ENCODE measurements at places on chromosomes 6 and 20. TPM values are rescaled to one million over a fixed set of nuclear protein-coding genes. Genes with fewer than 3 reads are reported as not detected.

- H3K4me3 ChIP-seq: no peak overlapping the region
- H3K27ac ChIP-seq: no peak overlapping the region
- no peaks in the 10 kb centered on the region for H3K36me3 ChIP-seq
- H3K4me1 ChIP-seq: peaks cover 25% of the 10 kb centered on the region
- DNase-seq: no peak
- H3K27me3 ChIP-seq: no peaks in the 10 kb centered on the region
Measured at GRCh38 chr6:14110001-14110818, 7.4 kb upstream of the CD83 start.

GRCh38 chr6:75505424-75505823 lies 11.8 kb upstream of the FILIP1 start:
- H3K27me3 ChIP-seq: no peaks in the 10 kb centered on the region
- no peaks in the 10 kb centered on the region for H3K4me1 ChIP-seq
- H3K27ac ChIP-seq: no peak overlapping the region
- no peak for DNase-seq

DNA sequence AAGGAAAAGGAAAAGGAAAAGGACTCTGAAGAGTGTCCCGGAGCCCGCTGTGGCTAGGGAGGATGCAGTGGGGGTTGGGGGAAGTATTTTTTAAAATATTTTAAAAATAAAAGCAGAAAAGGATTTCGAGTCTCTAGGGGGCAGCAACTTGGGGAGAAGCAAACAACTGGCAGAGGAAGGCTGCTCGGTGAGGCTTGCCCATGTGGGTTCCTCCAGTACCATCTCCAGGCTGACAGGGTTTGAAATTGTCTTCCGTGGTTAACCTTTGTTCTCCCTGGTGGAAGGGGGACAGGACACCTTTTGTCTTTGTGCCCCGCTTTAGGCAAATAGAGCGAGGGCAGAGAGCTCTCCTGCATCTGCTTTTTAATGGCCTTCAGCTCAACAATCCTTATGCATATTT lies 60.4 kb upstream of the SNX9 start:
- H3K4me1 ChIP-seq: peaks cover 24% of the 10 kb centered on the region
- H3K27me3 ChIP-seq: no peaks in the 10 kb centered on the region
- H3K27ac ChIP-seq: no peak overlapping the region
- H3K4me3 ChIP-seq: no peak overlapping the region
- DNase-seq: no peak

GRCh38 chr20:10096790-10097189 lies 62.0 kb downstream of the ANKEF1 start:
- no peak overlapping the region for H3K27ac ChIP-seq
- H3K36me3 ChIP-seq: no peaks in the 10 kb centered on the region
- no peaks in the 10 kb centered on the region for H3K27me3 ChIP-seq
- H3K4me1 ChIP-seq: no peaks in the 10 kb centered on the region

- peaks cover 17% of the 10 kb centered on the region for H3K4me1 ChIP-seq
- no peak overlapping the region for H3K27ac ChIP-seq
- H3K36me3 ChIP-seq: no peaks in the 10 kb centered on the region
- no peak overlapping the region for H3K4me3 ChIP-seq
Measured at GRCh38 chr6:12939314-12939713, 222.7 kb downstream of the PHACTR1 start.

GRCh38 chr6:31116661-31117385 lies 2.2 kb downstream of the PSORS1C1 start:
- H3K36me3 ChIP-seq: no peaks in the 10 kb centered on the region
- DNase-seq: no peak
- no peak overlapping the region for H3K4me3 ChIP-seq
- no peak overlapping the region for H3K27ac ChIP-seq

DNA sequence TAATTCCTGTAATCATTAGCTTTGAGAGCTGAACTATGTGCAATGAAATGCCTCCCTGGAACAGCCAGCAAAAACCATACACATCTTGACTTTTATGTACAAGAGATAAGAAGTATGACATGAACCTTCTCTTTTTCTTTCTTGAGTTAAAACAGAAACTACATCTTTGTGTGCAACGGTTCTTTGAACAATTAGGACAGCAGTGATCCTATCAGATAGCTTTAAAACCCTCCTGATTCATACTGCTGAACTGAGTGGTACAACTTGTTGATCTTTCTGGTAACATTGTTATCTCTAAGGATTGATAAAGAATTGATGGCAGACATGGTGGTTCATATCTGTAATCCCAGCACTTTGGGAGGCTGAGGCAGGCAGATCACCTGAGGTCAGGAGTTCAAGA lies 43.4 kb downstream of the TRAF3IP2 start:
- no peak overlapping the region for H3K27ac ChIP-seq
- H3K27me3 ChIP-seq: no peaks in the 10 kb centered on the region
- DNase-seq: no peak
- peaks cover 87% of the 10 kb centered on the region for H3K36me3 ChIP-seq

- H3K27me3 ChIP-seq: peaks cover 99% of the 10 kb centered on the region
- H3K27ac ChIP-seq: peak overlapping the region; percentile 26
- DNase-seq: peak; percentile 89
- H3K4me3 ChIP-seq: peak overlapping the region; percentile 50
- no peaks in the 10 kb centered on the region for H3K36me3 ChIP-seq
Measured at GRCh38 chr6:6008648-6009421, 2.1 kb upstream of the NRN1 start.

GRCh38 chr6:67630146-67630545 lies 1004.9 kb upstream of the ADGRB3 start:
- H3K4me3 ChIP-seq: no peak overlapping the region
- H3K36me3 ChIP-seq: no peaks in the 10 kb centered on the region
- H3K27ac ChIP-seq: no peak overlapping the region
- no peak for DNase-seq
- no peaks in the 10 kb centered on the region for H3K27me3 ChIP-seq
- no peaks in the 10 kb centered on the region for H3K4me1 ChIP-seq

DNA sequence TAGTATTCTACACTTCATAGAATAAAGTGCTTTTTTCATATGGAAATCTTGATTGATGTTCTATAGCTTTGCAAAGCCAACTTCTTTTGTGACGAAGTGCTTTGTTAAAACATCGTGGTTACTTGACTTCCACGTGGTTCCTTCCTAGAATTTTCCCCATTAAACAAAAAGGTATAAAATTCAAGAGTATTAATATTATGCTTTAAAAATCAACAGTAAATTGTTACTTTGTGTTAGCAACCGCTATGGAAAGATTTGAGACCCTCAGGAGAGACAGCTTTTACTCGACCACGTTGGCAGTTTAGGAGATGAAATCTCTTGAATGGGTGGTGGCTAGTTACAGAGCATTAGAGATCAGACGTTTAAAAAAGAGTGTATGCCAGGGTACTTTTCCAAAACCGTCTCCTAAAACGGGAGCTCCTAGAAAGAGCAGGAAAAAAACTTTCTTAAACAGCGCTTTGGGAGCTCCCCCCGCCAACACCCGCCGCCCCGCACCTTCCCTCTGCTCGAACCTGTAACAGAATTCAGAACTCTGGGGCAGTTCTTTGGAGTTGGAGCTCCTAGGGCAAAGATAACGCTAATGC lies 920 bp downstream of the GJA1 start:
- DNase-seq: peak; percentile 31
- H3K4me1 ChIP-seq: no peaks in the 10 kb centered on the region
- H3K27me3 ChIP-seq: peaks cover 46% of the 10 kb centered on the region
- H3K4me3 ChIP-seq: peak overlapping the region; percentile 44
- H3K27ac ChIP-seq: peak overlapping the region; percentile 81

DNA sequence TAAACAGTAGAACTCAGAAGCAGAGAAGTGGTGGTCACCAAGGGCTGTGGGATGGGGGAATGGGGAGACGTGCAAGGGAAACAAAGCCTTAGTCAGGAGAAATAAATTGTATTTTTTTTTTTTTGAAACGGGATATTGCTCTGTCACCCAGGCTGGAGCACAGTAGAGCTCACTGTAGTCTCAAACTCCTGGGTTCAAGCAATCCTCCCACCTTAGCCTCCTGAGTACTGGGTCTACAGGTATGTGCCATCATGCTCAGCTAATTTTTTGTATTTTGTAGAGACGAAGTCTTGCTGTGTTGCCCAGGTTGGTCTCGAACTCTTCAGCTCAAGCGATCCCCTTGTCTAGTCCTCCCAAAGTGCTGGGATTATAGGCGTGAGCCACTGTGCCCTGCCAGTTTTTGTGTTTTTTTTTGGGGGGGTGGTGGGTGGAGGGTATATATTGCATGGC lies 3.4 kb downstream of the HSPA1B start:
- H3K4me3 ChIP-seq: peak overlapping the region; percentile 56
- DNase-seq: no peak
- H3K36me3 ChIP-seq: no peaks in the 10 kb centered on the region
- no peaks in the 10 kb centered on the region for H3K27me3 ChIP-seq

DNA sequence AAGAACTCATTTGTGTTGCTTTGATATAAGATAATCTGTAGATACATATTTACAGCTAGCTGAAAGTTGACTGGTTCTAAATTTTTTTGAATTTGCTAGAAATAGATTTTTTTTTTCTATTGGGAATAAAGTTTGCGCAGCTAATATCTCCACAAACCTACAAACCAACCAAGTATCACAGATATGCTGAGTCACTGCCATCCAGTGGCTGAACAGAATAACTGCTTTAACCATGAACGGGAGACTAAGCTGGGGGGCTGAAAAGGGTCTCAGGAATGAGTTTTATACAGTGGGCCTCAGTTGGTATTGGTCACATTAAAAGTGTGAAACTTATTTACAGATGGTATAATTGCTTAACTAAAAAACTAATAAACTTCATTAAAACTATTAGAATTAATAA lies 326.7 kb upstream of the CNR1 start:
- no peaks in the 10 kb centered on the region for H3K36me3 ChIP-seq
- no peaks in the 10 kb centered on the region for H3K27me3 ChIP-seq
- H3K27ac ChIP-seq: no peak overlapping the region
- peaks cover 5% of the 10 kb centered on the region for H3K4me1 ChIP-seq

SNX9 gene
- total RNA-seq: 23.5 TPM

TRIM15 gene
- not detected for total RNA-seq

PGC gene
- total RNA-seq: 266 TPM

Measured in left lung (tissue), 14 donors.